ENCODE measurements at places on chromosomes 3 and 15.

GRCh38 chr15:57591822-57592367 lies at the start of gene MYZAP:
TSS of gene MYZAP (plus strand) at chr15:57591904. CDS start at chr15:57592035, 131 bp downstream.
- no peak for DNase-seq

DNA sequence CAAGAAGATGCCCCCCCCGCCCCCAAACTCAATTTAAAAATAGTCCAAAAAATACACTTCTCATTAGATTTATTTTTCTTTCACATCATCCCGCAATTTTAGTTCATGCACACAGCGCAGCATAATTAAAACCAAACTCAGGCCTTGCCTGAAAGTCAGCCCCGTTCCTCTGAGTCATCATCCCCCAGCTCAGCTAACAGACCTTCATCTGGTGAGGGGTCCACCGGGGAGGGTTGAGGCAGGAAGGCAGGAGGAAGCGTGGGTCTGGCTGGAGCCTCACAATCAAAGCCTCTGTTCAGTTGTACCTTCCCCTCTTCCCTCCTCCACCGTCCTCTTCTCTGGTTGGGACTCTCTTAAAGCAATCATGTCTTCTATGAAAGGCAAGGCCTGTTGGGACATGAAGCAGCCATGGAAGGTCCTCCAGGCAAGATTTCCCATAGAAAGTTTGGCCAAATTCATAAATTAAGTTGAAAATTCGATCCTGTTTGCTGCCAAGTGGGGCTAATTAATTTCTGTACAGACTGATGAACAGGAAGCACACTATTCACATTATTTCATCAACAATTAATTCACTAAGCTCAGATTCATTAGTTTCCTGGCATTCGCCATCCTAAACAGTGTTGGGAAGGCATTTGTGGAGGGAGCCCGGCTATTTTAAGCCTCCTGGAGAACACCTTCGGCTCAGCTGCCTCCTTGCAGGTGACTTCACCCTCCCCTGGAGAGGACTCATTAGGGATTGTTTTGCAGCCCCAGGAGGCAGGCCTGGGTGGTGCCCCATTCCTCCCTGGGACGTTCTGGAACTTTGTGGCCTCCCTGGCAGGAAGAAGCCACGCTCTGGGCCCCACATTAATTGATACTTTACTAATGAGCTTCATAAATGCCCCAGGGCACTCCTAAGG lies 72.3 kb upstream of the BNC1 start:
- DNase-seq: no peak

DNA sequence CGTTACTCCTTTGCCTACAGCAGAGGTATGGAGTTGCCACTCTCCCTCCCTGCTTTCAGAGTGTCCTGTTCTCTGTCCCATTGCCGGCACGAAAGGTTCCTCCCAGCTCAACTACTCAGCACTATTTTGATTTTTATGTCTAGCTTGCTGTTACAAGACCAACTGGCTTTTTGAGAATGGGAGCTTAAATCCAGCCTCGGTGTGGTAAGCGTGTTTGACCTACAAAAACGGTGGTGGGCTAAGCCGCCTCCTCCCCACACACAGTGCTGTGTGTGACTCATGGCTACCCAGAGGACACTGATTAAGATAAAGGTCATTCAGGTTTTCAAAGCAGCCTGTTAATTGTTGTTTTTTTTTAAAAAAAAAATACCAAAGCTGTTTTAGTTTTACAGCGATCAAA lies 64.5 kb downstream of the LRTM1 start:
- no peak for DNase-seq

DNA sequence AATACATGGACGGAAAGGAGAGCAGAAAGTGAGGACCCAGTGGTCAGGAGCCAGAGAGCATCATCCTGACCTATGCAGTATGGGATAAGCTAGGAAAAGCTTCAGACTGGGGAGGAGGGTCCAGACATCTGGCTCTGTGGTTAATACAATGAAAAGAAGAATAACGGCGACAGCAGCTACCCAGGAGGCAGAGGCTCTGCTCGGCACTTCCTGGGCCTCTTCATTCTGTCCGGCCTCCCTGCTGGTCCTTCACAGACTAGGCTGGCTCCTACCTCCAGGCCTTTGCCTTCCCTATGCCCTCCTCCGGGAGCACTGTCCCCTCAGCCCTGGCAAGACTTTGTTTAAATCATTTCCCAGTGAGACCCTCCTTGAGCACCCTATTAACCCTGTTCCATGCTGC lies 58.9 kb upstream of the WNT5A start:
- no peak for DNase-seq

- no peak for DNase-seq
Measured at GRCh38 chr15:77266708-77267386, 153.1 kb downstream of the PEAK1 start.

- DNase-seq: no peak
Measured at GRCh38 chr15:44207643-44208042, 12.6 kb upstream of the FRMD5 start.

DNA sequence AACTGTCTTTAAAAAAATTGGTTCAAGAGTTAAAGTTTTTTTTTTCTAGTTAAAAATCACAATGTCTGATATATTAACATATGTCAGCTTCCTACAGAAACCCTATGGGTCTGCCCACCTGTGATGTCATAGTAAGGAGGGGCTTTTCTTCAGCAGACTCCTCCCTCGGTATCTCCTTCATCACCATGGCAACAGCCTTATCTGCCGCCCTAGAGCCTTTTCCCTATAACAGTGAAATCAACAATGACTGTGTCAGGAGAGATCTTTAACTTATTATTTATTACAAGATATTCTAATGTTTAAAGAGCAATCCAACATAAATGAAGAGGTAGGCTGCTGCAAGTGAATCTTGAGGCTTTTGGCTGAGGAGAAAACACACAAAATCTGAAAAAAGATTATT lies 138.7 kb downstream of the PEX5L start:
- DNase-seq: no peak

DNA sequence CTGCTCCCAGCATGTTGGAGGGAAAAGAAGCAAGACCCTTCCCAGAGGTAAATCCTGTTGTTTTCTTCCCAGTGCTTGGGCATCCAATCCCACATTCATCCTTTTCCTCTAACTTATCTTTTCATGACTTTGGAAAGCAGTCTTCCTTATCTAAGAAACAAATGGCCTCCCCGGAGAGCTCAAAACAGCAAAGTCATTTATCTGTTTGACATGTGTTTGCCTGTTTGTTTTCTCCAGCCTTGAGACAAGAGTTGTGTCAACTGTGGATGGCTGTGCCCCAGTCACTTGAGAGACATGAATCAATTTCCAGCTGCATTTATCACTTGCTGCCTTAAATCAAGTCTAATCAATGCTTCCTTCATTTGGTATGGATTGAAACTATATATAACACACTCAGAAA lies 103.9 kb downstream of the SHQ1 start:
- no peak for DNase-seq

GRCh38 chr3:130709671-130710070 lies 37.0 kb downstream of the PIK3R4 start:
- no peak for DNase-seq

DNA sequence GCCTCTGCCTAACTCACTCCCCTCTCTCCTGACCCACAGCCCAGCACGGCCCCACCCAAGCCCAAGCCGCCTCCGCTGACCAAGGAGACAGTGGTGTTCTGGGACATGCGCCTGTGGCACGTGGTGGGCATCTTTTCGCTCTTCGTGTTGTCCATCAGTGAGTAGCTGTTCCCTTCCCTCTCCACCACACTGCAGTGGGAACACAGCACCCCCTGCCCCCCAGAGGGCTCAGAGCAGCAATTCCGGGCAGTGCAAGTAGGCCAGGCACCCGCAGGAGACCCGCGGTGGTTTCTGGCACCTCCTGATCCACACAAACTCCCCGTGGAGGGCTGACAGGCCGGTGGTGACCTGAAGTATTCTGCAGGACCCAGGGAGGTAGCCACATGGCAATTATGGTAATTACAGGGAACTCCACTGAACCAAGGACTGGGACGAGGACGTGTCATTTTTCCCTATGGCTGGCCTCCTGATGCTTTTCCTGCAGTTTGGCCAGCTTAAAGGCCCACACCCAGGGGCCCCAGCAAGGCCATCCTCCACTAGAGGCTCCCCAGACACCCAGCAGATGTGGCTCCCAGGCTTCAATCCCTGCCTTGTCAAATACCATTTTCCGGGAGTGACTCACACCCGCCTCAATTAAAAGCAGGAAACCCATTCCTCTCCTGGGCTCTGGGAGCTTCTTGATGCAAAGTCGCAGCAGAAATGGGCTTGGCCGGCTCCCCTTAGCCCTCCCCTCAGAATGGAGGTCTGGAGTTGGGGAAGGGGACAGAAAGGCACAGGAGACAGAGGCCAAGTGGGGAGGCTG lies 4.8 kb downstream of the TMIE start:
- DNase-seq: no peak

DNA sequence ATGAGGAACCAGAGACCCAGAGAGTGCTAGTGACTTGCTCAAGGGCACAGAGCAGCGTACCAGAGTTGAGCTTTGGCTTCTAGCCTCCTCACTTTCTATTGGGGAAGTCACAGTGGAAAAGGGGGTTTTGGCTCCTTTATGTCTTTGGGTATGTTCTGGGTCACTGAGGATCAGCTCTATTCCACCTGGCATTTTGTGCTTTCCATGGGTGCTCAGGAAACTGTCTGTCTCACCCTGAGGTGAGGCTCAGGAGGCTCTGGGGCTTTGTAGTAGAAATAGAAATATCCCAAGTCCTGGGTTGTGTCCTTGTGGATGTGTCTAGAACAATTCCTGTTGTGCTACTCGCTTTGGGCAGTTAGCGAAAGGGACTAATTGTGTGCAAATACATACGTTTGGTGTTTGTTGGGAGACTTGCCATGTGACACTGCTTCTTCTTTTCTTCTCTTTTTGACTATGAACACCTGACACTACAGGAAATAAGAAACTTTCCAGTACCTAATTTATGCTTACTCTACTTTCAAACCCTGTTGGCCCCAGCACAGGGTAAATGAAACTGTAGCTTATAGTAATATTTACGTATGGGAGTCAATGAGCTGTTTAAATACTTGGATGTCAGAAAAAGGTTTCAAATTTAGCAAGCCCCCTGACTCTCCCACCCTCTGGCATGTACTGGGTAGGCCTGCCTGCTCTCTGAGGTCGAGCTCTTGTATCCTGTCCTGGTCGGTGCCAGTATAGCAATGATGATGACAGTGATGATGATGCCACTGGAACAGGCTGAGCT lies 35.6 kb downstream of the SMAD3 start:
- no peak for DNase-seq

DNA sequence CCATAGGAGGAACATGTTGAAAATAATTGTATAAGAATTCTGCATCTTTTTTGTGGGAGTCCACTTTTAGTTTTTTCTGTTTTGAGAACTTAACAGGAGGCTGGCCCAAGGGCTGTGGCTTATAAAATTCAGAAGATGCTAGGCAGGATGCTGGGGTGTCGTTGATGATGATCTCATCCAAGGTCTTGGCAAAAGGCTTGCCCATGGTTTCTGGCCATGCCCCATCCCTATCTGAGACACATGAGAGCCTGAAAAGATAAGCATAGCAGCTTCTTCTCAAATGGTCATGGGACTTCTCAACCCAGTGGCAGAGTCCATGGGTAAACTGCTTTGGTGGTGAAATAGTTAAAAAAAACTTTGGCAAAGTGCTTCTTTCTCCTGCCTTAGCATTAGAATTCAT lies 35.2 kb downstream of the CMSS1 start:
- DNase-seq: no peak

All from stimulated activated CD8-positive, alpha-beta memory T cell treated with anti-CD3 and anti-CD28 coated beads, Interleukin-2, amount 100 ng/mL, for 1 hour (primary cell).